ENCODE measurements at places on chromosomes 1 and 21. TPM values are rescaled to one million over a fixed set of nuclear protein-coding genes. Genes with fewer than 3 reads are reported as not detected.

TNFRSF9 gene
- 14.4 TPM for polyA plus RNA-seq

NGF gene
- polyA plus RNA-seq = not detected

CLDN17 gene
- polyA plus RNA-seq = not detected

INAVA gene
- polyA plus RNA-seq = 0.37 TPM

FCGR3A gene
- 44.6 TPM for polyA plus RNA-seq

Data from CD8-positive, alpha-beta memory T cell (primary cell).